Stimulated activated CD8-positive, alpha-beta memory T cell treated with anti-CD3 and anti-CD28 coated beads, Interleukin-4, amount 100 ng/mL, for 4 hours (primary cell): ENCODE measurements at places on chromosomes 12 and 14.

DNA sequence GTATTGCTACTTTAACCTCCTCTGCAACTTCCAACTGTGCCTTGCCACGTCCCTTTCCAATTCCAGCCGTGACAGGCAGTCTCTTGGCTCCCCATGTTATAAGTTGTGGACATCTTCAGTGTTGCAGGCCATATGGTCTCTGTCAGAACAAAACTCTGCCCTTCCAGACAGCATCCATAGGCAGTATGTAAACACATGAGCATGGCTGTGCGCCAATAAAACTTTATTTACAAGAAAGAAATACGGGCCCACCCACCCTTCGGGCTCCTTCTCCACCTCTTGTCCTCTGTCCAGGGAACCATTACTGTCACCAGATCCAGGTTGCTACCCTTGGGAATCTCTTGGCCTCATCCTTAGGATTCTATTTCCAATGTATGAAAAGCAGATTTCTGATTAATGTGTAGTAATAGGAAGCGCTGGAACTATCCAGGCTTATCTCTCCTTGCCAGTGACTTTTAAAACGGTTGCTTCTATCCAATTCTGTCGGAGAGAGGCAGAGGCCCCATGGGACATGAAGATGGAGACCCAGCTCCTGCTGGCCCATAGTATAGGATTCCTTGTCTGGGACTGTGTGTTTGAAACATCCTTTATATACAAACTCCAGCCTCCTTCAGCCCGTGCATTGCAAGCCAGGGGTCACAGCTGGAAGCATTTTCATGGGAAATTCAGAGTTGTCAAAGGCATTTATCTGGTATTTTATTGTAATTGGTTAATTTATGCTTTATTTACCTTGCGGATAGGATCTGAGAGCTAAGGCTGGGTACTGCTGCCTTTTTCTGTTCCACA, 114.4 kb downstream of the ZNF664 start:
- DNase-seq = no peak

- no peak for DNase-seq
Measured at GRCh38 chr12:92554158-92555073, 148.4 kb upstream of the PLEKHG7 start.

DNA sequence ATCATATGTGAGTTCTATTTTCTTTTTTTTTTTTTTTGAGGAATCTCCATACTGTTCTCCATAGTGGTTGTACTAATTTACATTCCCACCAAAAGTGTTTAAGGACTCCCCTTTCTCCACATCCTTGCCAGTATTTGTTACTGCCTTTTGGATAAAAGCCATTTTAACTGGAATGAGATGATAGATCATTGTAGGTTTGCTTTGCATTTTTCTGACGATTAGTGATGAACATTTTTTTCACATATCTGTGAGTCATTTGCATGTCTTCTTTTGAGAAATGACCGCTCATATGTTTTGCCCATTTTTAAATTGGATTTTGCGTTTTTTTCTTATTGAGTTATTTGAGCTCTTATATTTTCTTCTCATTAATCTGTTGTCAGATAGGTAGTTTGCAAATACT, 394.8 kb downstream of the LRFN5 start:
- no peak for DNase-seq

DNA sequence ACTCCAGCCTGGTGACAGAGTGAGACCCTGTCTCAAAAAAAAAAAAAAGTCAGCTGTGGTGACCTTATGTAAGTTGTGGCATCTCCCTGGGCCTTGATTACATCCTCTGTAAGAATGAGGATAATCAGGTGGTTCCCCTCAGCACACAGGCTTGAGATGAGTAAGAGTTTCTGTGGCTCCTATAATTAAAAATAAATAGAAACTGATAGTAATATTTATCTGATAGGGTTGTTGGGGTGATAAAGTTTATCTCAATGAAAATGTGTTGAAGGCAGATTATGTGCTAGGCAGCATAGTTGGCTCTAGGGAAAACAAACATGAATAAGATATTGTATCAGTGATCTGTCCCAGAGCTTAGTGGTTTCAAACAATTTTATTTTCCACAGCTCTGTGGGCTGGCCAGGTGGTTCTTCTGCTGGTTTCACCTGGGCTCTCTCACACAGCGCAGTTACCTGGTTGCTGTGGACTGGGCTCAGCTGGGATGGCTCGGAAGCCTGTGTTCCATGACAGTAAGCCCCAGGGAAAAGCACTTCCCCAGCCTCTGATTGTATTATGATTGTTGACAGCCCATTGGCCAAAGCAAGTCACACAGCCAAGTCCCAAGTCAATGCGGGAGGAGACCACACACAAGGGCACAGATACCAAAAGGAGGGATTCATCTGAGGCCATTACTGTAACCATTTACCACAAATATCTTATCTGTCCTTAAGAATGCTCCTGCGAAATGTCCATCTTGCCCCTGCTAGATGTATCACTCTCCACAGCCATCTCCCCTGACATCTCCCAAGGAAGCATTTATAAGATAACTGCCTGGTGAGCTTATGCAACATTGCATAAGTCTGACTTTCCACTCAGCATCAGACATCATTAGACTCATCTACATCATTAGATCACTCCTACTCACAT, 151.7 kb downstream of the NUAK1 start:
- DNase-seq = no peak

DNA sequence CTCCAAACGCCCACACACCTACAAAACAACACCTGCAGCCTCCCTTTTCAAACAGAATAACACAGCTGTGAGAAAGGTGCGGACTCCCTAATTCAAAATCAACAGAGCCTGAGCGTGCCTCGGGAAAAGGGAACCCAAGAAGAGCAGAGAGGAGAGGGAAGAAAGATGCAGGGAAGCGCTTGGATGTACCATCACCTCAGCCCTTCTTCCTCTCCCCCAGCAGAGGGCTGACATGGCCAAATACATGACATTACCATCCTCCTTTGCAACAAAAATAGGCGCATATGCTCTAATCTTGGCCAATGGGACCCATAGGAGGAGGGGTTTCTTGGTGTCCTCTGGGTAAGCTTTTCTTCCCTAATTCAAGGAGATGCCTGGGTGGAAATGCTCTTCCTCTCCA, 78.0 kb downstream of the CPSF2 start:
- no peak for DNase-seq

DNA sequence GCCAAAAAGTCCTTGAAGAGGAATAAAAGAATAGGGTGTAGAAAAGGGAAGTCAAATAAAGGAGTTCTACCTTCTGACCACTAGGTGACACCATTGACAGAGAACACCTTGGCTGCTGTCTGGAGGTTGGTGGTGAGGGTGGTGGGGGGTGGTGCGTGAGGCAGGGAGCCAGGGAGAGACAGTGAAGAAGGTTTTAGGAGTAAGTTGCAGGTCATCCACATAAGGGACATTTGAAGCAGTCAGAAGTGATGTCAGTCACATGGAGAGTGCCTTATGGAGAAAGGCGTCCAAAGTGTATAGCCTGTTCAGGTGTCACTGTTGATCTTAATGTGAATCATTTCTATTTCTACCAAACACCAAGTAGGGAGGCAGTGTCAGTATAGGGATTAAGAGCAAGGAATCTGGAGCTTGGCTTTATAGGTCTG, 279.3 kb upstream of the DDHD1 start:
- no peak for DNase-seq

DNA sequence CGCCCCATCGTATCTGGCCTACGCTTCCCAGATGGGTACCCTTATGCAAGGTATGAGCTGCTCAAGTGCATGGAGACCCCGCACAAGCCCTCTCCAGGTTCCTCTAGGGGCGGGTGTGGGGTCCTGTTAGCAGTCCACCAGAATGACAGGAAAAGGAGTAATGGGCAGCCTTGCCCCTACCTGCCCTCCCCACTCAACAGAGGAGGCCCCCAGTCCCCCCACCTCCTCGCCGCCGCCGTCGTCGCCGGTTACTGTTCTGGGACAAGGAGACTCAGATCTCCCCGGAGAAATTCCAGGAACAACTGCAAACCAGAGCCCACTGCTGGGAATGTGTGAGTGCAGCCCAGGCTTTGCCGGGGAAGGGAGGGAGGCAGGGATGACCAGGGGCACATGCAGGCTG, 6.0 kb downstream of the REC8 start:
- DNase-seq = no peak

- no peak for DNase-seq
Measured at GRCh38 chr12:80041071-80041470, 58.3 kb upstream of the OTOGL start.

DNA sequence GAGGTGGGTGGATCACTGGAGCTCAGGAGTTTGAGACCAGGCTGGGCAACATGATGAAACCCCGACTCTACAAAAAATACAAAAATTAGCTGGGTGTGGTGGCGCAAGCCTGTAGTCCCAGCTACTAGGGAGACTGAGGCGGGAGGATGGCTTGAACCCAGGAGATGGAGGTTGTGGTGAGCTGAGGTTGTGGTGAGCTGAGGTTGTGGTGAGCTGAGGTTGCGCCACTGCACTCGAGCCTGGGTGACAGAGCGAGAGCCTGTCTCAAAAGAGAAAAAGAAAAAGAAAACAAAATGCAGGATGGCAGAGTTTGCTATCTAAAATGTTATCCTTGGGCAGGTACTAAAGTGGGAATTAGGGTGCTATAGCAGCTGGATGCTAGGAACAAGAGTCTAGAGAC, 10.8 kb upstream of the GPRC5A start:
- DNase-seq = no peak

DNA sequence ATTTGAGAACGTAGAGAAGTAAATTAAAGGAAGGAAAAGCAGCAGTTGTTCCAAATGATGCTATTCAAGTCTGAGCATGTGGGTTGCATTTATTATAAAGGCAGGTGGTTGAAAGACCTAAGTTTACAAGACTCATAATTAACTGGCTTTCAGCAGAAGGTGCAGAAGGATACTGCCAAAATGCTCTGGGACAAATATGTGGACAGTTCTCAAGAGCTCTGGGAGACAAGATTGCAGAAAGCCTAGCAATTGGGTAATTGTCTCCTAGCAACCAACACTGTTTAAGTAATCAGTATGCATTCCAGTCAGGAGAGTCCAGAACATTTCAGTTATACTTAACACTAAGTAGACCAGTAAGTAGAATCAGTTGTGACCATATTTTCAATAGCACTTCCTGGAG, 131.5 kb downstream of the GPR135 start:
- DNase-seq = no peak

DNA sequence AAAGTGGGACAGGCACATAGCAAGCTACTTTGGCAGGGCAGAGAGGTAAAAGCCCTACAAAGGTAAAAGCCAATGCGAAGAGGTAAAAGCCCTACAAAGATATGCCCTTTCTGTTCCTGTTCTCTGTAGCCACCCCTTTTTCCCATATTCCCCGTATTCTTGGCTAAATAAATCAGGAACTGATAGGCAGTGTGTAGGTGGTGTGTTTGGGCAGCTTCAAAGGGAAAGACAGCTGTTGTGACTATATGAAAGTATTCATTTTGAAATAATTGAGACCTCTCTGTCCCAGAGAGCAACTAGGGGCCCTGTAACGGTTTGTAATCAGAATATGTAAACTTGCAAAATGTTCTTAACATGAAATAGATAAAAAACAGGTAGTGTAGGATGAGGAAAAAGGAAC, 11.3 kb upstream of the SLC41A2 start:
- DNase-seq = no peak

DNA sequence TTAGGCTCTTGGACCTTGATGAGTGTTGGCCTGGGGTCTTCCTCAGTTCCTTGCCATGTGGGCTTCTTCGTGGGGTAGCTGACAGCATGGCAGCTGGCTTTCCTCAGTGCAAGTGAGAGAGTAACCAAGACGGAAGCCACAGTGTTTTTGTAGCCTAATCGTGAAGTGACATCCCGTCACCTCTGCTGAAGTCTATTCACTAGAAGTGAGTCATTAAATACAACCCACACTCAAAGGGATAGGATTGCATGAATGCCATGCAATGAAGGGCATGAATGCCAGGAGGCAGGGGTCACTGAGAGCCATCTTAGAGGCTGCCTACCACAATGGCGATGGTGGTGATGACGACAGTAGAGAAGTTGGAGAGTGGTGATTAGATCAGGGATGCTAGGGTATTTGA, 13.5 kb upstream of the ASIC1 start:
- no peak for DNase-seq

GRCh38 chr14:42299692-42300091, 693.0 kb downstream of the LRFN5 start:
- no peak for DNase-seq

- DNase-seq = no peak
Measured at GRCh38 chr14:67133595-67134441, 55.4 kb upstream of the GARIN2 start.

DNA sequence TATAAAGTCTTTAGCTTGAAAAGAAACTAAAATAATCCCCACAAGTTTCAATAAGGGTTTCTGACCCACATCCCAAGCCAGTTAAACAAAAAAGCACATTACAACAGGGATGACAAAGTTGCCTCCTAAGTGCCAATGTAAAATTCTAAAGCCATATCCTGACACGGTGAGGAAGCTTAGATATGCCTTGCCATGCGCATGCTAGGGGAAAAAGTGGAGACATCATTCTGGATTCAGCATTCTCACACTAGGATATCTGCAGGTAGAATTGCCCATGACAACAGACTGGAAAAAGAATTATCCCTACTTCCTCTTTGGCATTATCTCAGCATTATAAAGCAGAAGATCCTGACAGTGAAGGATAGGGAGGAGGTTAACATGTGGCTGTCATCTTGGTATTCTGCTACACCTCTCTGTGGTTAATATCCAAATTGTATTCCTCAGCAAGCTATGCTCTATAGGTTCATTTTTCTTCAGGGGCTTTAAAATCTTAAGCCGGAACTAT, 4.9 kb downstream of the DUSP6 start:
- no peak for DNase-seq

DNA sequence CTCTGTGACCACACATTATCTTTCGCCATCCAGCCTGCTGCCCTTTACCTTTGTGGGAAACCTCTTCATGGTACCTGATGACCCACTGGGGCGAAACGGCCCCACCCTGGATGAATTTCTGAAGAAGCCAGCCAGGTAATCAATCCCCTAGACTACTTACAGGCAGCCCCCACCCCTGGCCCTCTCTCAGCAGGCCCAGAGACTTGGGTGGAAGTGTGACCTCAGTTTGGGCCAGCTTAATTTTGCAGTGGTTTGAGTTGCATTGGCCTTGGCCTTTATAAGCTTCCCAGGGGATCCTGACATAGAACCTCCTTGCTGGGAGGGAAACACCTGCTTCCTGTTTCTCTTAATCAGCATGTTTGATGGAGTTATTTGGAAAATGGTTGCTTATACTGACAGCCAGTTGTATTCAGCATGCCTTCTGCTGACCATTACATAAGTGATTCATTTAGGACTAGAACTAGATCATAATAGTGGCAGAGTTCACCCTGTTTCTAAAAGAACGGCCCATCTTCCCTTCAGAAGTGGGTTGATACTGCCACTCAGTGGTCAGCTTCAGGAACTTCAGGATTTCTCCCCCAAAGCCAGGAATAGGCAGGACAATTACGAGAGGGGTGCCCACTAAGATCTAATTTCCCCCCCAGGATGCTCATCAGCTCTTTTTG, 6.1 kb downstream of the SDR39U1 start:
- no peak for DNase-seq

DNA sequence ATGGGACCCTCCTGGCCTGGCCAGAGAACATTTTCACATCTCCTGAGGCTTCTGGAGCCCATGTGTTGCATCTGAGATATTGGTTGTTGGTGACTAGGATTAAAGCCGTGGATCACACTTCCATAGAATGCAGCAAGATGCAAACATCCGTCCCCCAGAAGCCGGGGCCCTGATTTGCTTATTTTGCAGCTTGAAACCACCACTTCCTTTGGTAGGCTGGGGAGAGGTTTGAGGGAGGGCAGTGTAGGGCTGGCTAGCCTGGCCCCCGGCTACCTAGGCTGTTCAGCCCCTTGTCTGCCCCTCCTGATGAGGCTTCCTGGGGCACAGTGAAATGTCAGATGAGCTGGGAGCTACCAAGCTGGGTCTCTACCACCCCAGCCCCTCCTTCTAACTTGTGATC, 209.7 kb upstream of the PWP1 start:
- DNase-seq = no peak

GRCh38 chr12:30461026-30461615, 234.5 kb downstream of the IPO8 start:
- no peak for DNase-seq

- DNase-seq = no peak
Measured at GRCh38 chr14:69882915-69883314, 3.7 kb downstream of the SMOC1 start.
